ENCODE measurements at places on chromosomes 5 and 9.

DNA sequence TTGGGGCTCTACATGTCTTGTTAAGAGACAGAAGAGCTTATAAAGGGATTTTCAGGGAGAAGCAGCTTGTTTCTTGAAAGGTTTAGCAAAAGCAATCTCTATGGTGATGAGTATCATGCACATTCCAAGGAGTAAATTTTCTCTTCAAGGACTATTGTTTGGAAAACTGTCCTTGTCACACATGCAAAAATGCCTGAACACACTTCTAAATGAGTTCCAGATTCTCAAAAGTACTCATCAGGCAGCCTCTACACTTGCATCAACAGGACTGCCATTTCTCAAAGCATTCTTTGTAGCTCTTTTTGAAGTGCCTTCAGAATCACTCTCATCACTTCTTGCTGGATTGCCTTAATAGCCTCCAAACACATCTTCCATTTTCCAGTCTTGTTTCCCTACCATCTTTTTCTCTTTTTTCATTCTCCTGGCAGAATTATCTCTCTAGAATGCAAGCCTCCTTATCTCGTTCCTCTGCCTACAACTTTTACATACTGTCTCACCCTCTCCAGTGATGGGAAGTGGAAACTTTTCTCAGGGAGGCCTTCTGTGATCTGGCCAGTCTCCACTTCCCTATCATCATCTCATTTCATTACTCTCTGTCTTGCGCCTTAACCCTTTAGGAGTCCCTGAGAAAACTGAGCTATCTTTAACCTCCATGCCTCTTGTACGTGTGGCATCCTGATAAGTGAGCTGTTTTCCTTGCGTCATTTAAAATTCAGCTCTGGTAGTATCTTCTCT is 631.5 kb upstream of the TLE4 start:
- no peak for DNase-seq

GRCh38 chr5:170741801-170742200 is 41.7 kb upstream of the GABRP start:
- no peak for DNase-seq

GRCh38 chr5:65102371-65102975 is 333.7 kb downstream of the CWC27 start:
- no peak for DNase-seq

DNA sequence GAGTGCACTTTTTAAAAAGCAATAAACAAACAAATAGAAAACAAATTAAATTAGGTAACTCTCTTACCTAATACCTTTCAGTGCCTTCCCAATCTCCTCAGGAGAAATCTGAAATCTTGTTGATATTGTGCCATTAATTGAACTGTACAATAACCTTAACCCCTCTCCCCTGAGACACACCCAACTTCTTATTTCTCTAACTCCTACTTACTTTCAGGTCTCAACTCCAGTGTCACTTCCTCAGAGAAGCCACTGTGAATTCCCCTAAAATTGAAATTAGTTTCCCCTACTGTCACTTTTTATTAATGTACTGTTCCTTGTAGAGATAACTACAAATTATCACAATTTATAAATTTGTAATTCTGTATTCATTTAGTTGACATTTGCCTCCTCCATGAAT is 295.3 kb upstream of the TNC start:
- DNase-seq = no peak

GRCh38 chr5:158952951-158953350 is 146.8 kb downstream of the EBF1 start:
- no peak for DNase-seq

DNA sequence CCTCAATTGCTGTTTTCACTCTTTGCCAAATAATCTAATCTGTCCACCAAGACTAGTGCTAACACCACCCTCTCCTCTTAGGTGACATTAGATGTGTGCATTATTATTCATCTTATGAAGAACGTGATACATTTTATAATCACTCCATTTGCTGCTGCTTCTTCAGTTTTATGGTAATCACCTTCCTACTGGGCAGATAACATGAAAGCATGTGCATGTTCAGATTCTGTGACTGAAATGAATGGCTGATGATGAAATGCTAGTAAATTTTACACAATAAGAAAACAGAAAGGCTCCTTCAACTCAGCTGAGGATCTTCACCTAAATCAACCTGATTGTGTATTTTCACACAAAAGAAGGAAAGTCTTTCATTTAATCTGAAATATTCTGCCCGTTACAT is 577.6 kb downstream of the CSNK1G3 start:
- DNase-seq = no peak

DNA sequence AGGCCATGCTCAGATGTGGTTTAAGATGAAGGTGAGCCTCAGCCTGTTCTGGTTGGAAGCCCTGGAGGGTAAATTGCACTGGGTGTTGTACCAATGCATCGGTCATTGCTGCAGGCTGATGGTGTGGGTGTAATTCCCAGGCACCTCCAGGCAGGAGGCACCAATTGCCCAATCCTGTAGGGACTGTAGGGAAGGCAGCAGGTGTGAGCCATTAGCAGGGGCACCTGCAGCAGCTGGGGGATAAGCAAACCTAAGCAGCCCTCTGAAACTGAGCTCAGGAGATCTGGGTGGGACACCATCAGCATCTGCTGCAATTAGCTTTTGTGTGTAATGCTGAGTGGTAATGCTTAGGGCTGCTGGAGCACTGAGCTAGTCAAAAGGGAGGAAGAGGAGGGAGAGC is 190.1 kb upstream of the TBC1D2 start:
- DNase-seq = no peak

GRCh38 chr9:5364294-5365024 is 24.8 kb upstream of the RLN1 start:
- DNase-seq = no peak

GRCh38 chr5:167555565-167556166 is 735.8 kb upstream of the WWC1 start:
- no peak for DNase-seq

DNA sequence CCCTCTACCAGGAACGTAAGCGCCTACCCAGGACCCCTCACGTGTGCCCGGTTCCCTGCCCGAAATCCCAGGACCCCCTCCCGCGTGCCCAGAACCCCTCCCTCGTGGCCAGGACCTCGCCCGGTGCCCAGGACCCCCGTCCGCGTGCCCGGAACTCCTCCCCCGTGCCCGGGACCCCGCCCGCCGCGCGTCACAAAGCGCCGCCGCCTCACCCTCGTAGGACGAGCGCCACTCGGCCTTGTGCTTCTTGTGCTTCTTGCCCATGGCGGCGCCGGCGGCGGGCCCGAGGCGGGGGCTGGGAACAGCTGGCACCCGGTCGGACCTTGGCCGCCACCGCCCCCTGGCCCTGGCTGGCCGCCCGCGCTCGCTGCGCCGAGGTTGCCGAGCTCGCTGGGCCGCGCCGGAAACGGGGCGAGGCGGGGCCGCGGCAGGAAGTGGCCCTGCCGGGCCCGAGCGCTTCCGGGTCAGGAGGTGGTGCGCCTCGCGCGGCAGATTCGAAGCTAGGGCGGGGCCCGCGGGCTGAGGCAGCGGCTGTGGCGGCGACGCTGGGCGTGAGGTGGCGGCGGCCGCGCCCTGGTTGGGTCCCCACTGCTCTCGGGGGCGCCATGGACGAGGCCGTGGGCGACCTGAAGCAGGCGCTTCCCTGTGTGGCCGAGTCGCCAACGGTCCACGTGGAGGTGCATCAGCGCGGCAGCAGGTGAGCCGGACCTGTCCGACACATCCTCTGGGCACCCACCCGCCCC is at the start of the genes BRD9 and TRIP13:
Gene BRD9, minus strand, starts transcription at position 408 of the 743 bp plus-strand sequence. Its CDS starts 144 bp downstream, at position 264.
Gene TRIP13, plus strand, starts transcription at position 491 of the 743 bp plus-strand sequence. Its CDS starts 115 bp downstream, at position 606.
- DNase-seq = peak; percentile 80

GRCh38 chr5:96720408-96720807 is 58.2 kb downstream of the CAST start:
- DNase-seq = no peak

GRCh38 chr5:135343413-135343812 is 55.6 kb downstream of the MACROH2A1 start:
- DNase-seq = no peak

DNA sequence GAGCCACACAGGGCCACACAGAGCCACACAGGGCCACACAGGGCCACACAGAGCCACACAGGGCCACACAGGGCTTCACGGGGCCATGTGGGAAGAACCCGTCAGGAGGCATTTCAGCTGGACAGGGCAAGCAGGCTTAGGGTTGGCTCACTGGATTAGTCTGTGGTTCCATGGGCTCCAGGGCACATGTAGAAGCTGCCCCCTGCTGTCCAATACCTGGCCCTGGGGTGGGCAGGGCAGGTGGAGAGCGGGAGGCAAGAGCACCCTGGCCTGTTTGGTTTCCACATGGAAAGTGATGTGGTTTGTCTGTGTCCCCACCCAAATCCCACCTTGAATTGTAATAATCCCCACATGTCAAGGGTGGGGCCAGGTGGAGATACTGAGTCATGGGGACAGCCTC is 16.4 kb upstream of the LPCAT1 start:
- no peak for DNase-seq

GRCh38 chr5:79133121-79133656 is 21.6 kb downstream of the BHMT start:
- no peak for DNase-seq

GRCh38 chr5:133124891-133125290 is 73.1 kb downstream of the HSPA4 start:
- no peak for DNase-seq

- no peak for DNase-seq
Observed at GRCh38 chr9:109629615-109630014, 131.5 kb upstream of the PTPN3 start.

DNA sequence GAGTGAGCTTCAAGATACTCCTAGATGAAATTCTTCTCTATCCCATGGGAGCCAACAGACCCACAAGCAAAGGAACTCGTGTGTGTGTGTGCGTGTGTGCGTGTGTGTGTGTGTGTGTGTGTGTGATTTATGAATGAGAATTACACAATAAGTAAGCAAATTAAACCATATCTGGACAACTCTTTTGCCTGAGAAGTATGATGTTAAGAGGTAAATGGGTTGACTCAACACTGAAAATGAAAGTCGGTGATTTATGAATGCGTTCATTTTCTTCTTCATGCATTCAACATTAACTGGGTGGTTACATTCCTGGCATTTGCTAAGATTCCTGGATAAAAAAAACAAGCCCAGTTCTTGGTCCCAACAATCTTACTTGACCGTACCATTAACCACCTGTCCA is 171.3 kb upstream of the ZNF462 start:
- DNase-seq = no peak

DNA sequence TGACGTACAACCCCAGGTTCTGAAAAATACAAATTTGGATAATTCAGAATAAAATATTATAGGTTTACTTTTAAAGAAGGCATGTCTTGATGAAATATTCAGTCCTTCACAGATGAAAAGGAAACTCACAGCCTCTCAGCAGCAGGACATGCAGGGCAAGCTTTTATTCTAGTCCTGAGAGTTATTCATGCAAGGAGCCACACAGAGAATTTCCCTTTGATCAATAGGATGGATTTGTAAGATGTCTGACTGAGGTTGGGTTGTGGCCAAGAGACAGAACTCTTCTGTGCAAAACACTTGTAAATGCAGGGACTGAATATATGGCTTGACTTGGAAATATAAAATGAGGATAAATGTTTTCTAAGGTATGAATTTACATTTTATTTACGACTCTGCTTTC is 48.8 kb upstream of the TBCA start:
- DNase-seq = no peak

DNA sequence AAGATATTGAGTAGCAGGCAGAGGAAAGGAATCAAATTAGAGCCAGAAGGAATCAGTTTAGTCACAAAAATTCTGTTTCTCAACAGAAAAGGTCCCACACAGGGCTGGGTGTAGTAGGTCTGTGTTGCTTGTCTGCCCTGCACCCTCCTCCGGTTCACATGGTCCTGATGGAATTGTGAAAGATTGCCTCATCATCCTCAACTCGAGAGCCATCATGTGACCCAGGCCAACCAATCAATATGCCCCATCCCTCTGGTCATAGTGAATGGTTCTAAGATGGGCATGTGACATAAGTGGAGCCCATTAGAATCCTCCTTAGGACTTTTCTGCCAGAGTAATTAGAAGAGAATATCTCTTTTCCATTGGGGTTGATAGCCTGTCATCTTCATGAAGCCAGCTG is 56.7 kb upstream of the RAD23B start:
- no peak for DNase-seq

- DNase-seq = no peak
Observed at GRCh38 chr9:137433349-137433915, 7.7 kb downstream of the ENTPD8 start.

- DNase-seq = no peak
Observed at GRCh38 chr5:67802766-67803165, 412.8 kb upstream of the PIK3R1 start.

DNA sequence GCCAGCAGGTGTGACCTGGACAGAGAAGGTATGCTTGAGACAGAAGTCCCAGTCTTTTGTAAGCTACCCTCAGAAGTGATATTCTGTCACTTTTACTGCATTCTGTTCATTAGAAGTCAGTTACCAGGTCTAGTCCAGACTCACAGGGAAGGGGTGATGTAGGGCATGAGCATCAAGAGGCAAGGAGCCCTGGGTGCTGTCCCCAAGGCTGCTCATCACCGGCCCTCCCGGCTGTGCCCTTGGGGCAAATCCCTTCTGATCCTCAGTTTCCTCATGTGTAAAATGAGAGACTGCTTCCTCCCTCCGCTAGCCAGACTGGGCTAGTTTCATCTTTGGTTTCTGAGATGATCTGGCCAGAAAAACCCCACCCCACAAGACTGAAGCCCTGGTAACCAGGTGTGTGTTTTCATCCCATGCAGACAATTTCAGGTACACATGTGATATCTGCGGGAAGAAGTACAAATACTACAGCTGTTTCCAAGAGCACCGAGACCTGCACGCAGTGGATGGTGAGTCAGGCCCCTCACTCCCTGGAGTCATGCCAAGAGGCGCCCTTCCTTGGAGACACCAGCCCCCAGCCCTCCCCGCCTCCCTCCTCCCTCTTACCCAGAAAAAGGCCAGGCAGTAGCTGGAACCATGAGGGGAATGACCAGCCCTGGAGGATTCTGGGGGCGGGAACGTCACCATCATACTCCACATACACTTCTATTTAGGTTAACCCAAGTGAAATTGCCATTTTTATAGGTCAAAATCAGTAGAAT is 71.0 kb downstream of the AMBP start:
- DNase-seq = no peak

DNA sequence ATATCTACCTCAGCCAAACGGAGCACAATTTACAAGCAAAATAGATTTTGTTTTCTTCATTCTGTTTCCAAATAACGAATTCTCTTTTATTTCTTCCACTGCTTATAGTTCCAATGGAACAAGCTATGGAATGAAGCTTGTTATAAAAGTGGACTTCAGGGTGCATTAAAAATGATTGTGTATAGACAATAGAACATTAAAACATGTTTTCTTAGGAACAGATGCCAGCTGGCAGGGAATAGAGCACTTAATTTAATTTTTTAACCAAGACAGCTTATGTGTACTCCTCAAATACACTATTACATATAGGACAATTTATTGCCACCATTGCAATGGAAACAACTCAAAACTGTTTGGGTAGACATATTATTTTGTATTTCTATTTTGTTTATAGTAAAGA is 860.1 kb upstream of the TYRP1 start:
- DNase-seq = no peak

- no peak for DNase-seq
Observed at GRCh38 chr9:99365233-99365980, 143.3 kb downstream of the SEC61B start.

DNA sequence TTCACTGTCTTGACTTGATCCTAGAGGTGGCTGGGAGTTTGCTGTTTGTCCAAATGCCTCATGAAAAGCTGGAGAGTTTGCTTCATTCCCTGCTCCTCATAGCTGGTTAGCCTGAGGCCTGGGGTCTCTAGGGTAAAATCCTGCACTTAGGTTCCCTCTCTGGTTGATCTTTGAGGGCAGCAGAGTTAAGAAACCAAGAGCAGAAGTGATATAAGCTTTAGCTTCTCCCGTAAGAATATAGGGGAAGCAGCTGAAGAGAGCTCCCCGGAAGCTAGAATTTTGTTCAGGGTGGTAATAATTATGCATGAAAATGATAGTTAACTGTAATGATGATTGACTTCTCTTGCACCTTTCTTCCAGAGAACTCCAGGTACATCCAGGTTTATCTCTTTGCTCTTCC is 1.4 kb downstream of the FAM53C start:
- DNase-seq = no peak
